Esophagus squamous epithelium (tissue), 5 donors: ENCODE measurements at places on chromosomes 2 and 18. TPM values are rescaled to one million over a fixed set of nuclear protein-coding genes. Genes with fewer than 3 reads are reported as not detected.

GRCh38 chr18:52612406-52612805, 272.4 kb downstream of the DCC start:
- no peak overlapping the region for H3K27ac ChIP-seq
- H3K4me1 ChIP-seq = no peaks in the 10 kb centered on the region
- DNase-seq = no peak
- no peak overlapping the region for H3K4me3 ChIP-seq
- no peaks in the 10 kb centered on the region for H3K27me3 ChIP-seq
- H3K36me3 ChIP-seq = no peaks in the 10 kb centered on the region

The YES1 gene
- total RNA-seq = 105 TPM

DNA sequence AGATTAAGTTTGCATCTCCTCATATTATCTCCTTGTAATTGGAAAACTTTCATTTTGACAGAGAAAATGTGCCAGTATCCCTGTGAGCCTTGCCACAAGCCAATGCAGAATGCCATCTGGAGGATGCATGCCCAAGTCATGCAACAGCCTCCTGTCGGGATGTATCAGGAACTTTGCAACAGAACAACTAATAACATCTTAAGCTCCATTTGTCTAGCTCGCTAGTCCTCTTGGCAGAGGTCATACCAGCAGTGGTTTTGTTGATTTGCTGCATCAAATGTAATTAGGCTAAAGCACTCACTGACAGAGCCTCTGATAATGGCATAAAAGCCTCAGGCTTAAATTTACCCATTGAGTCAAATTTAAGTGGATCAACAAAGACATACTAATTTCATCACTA, 125.8 kb downstream of the UBE2E3 start:
- no peak for DNase-seq
- H3K27ac ChIP-seq = no peak overlapping the region
- H3K4me1 ChIP-seq = peaks cover 7% of the 10 kb centered on the region

The CXCR1 gene
- total RNA-seq = 1.3 TPM

GRCh38 chr2:130759906-130760753, 4.8 kb downstream of the AMER3 start:
- peaks cover 13% of the 10 kb centered on the region for H3K4me1 ChIP-seq
- no peak overlapping the region for H3K27ac ChIP-seq
- H3K27me3 ChIP-seq = peaks cover 13% of the 10 kb centered on the region
- H3K4me3 ChIP-seq = no peak overlapping the region
- no peak for DNase-seq

- H3K4me3 ChIP-seq = no peak overlapping the region
- no peak for DNase-seq
- H3K27me3 ChIP-seq = no peaks in the 10 kb centered on the region
- H3K4me1 ChIP-seq = no peaks in the 10 kb centered on the region
- H3K27ac ChIP-seq = no peak overlapping the region
- no peaks in the 10 kb centered on the region for H3K36me3 ChIP-seq
Measured at GRCh38 chr2:231935207-231935524, 9.0 kb upstream of the NPPC start.

DNA sequence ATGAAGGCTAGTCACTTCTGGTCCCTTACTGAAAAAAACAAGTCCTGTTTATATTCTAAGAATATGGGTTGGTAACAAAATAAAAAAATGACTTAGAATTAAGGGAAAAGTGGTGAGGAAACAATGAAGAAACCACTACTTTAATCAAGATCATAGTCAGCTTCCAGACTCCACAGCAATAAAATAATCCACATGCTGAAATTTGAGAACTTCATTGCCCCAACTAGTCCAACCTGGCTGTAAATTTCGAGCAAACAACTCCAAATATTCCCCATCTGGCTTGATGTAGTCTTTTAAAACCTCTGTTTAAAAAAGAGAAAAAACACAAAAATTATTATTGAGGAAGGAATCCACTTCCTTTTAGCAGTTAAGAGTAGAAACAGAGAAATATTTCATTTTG, 32.5 kb downstream of the METTL4 start:
- no peaks in the 10 kb centered on the region for H3K4me1 ChIP-seq
- H3K4me3 ChIP-seq = no peak overlapping the region
- no peak for DNase-seq
- H3K27ac ChIP-seq = no peak overlapping the region
- H3K36me3 ChIP-seq = peaks cover 27% of the 10 kb centered on the region
- H3K27me3 ChIP-seq = no peaks in the 10 kb centered on the region

DNA sequence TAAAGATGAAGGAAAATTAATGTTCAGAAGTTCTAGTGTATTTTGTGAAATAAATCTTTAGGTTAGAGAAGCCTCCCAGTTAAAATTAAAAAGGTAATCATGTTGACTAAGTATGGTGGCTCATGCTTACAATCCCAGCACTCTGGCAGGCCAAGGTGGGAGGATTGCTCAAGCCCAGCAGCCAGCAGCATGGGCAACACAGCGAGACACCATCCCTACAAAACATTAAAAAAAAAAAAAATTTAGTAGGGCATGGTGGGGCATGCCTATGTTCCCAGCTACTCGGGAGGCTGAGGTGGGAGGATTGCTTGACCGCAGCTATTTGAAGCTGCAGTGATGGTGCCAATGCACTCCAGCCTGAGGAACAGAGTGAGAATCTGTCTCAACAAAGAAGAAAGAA, 17.9 kb downstream of the XPO1 start:
- no peaks in the 10 kb centered on the region for H3K4me1 ChIP-seq
- H3K27me3 ChIP-seq = no peaks in the 10 kb centered on the region
- DNase-seq = no peak
- H3K27ac ChIP-seq = no peak overlapping the region

The ALPP gene
- not detected for total RNA-seq

GRCh38 chr18:75364512-75365253, 62.8 kb downstream of the SMIM21 start:
- no peaks in the 10 kb centered on the region for H3K36me3 ChIP-seq
- H3K27ac ChIP-seq = no peak overlapping the region
- H3K27me3 ChIP-seq = no peaks in the 10 kb centered on the region
- H3K4me3 ChIP-seq = no peak overlapping the region
- H3K4me1 ChIP-seq = no peaks in the 10 kb centered on the region

- no peaks in the 10 kb centered on the region for H3K4me1 ChIP-seq
- no peak overlapping the region for H3K27ac ChIP-seq
- no peak overlapping the region for H3K4me3 ChIP-seq
Measured at GRCh38 chr18:3819961-3820360, 370.0 kb downstream of the TGIF1 start.

- no peak for DNase-seq
- H3K4me3 ChIP-seq = no peak overlapping the region
- H3K36me3 ChIP-seq = no peaks in the 10 kb centered on the region
- H3K27me3 ChIP-seq = no peaks in the 10 kb centered on the region
Measured at GRCh38 chr2:121925466-121925865, 170.0 kb downstream of the TSN start.

DNA sequence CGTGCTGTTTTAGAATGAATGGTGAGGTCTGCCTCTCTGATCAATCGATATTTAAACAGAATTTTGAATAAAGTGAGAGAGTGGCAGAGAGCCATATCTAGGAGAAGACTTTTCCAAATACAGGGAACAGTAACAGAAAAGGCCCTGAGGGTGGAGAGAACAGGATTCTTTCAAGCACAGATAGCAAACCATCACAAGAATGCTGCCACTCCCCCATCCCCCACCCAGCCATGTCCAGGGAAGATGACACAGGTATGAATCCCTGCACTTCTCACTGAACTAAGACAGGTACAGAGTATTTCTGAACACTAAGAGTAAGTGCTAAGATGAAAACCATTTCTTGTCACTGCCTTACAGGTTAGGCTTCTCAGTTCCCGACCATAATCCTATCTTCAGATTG, 23.6 kb downstream of the LRATD1 start:
- no peak overlapping the region for H3K4me3 ChIP-seq
- H3K4me1 ChIP-seq = no peaks in the 10 kb centered on the region
- H3K27me3 ChIP-seq = no peaks in the 10 kb centered on the region
- H3K27ac ChIP-seq = no peak overlapping the region

- H3K27me3 ChIP-seq = no peaks in the 10 kb centered on the region
- H3K4me1 ChIP-seq = no peaks in the 10 kb centered on the region
- DNase-seq = no peak
- H3K36me3 ChIP-seq = no peaks in the 10 kb centered on the region
Measured at GRCh38 chr2:160568856-160569255, 75.2 kb upstream of the RBMS1 start.

The IL36B gene
- total RNA-seq = 1.5 TPM

The AMER3 gene
- not detected for total RNA-seq

DNA sequence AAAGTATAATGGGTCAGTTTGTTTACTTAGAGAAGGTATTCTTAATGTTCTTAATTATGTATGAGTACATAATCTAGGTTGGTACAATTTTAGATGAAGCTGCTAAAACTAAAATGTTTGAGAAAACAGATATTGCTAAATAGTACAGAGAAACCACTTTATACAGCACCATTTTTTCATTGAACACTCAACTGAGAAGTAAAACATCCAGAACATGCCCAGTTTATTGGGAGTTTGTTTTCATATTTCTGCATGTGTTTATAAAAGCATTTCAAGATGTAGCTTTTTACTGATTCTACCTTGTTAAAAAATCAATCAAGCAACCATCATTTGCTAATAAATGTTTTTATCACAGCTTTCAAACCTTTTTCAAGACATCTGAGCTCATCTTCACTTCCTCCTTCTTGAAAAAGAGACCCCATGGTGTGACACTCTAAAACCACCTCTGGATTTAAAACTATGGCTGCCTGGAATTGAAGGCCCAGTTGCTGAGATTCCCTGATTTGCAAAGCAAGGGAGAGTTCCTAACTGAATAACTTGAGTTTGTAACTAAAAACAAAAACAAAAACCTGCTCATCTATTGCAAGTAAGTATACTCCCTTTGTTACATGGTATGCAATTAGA, 585.9 kb downstream of the ZEB2 start:
- H3K27me3 ChIP-seq = no peaks in the 10 kb centered on the region
- H3K36me3 ChIP-seq = no peaks in the 10 kb centered on the region
- peak overlapping the region; percentile 20 for H3K27ac ChIP-seq

DNA sequence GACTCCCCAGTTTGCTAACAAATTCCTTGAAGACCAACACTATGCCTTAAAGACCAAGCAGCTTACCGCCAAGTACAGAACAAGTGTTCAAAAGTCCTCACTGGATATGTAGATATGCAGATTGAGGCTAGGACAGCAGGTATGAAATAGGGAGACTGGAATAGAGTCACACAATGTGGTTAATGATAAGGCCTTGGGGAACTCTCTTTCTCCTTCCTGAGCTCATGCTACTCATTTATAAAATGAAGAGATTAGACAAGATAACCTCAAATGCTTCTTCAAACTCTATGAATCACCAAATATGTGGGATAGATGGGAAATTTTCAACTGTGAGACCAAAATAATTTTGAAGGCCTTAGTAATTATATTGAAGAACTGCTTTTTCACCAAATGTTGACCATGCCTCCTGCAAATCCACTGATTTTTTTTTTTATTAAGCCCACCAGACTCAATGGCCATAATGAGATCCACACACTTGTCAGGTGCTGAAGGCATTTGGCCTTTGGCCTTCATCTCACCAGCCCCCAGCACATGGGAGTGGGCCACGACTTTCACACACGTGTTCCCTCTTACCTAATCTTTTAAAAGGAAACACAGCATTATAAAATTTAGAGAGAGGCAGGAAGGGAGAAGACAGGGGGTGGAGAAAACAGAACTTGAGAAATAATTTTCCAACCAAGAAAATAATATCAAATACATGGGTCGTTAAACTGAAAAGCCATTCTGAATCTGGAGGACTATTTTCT, 181.5 kb downstream of the EN1 start:
- no peak overlapping the region for H3K4me3 ChIP-seq
- H3K27ac ChIP-seq = no peak overlapping the region
- no peaks in the 10 kb centered on the region for H3K27me3 ChIP-seq
- no peak for DNase-seq

The KCNJ3 gene
- total RNA-seq = not detected

DNA sequence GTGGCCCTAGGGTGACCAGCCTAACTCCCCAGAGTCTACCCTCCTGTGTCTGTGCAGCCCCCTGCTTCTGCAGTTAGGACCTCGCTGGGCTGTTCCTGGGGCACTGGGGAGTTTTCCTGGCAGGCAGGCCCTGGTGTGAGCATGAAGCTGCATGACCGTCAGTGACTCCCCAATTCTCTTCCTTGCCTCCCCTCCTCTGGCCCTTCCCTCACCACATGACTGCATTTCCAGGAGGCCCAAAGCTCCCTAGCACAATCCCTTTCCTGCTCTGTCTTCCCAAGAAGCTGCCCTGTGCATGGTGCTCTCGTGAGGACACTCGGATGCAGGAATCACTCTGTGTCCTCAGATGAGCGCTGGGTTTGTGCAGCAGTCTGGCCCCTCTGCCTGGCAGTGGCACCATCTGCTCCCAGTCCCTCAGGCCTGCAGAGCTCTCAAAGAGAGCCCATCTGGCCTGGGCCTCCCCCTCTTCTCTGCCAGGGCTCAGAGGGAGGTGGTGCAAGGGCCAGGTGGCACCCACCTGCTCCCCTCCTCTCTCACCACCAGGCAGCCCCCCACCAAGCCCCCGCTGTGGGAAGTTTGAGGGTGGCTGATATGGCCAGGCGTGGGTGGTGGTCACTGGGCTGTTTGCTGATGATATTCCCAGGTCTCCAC, 125.6 kb upstream of the HS6ST1 start:
- no peaks in the 10 kb centered on the region for H3K36me3 ChIP-seq
- no peaks in the 10 kb centered on the region for H3K27me3 ChIP-seq
- no peak overlapping the region for H3K27ac ChIP-seq
- H3K4me3 ChIP-seq = no peak overlapping the region
- DNase-seq = no peak

DNA sequence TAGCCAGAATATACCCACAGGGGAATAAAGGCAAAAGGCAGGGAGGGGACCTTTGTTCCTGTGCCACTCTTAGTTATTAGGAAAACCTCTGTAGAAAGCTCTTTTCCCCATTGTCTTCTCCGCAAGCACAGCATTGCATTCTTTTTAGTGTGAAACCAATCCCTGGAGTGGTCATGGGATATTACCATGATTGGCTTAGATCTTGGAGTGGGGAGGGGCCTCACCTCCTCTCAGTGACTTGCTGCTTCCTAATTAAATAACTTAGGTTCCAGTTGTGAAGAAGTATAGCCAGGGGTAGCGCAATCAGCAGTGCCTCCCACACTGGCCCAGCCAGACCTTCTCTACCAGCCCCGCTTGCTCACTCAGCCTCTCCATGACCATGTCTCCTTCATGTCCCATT, 49.9 kb upstream of the AFF3 start:
- no peaks in the 10 kb centered on the region for H3K36me3 ChIP-seq
- H3K27ac ChIP-seq = no peak overlapping the region
- H3K4me1 ChIP-seq = peaks cover 6% of the 10 kb centered on the region
- no peak for DNase-seq

GRCh38 chr18:33656889-33657448, 79.0 kb downstream of the ASXL3 start:
- no peak overlapping the region for H3K4me3 ChIP-seq
- no peak for DNase-seq
- no peaks in the 10 kb centered on the region for H3K36me3 ChIP-seq
- no peaks in the 10 kb centered on the region for H3K4me1 ChIP-seq
- H3K27me3 ChIP-seq = no peaks in the 10 kb centered on the region

GRCh38 chr18:77203071-77203470, 46.6 kb upstream of the GALR1 start:
- H3K4me3 ChIP-seq = no peak overlapping the region
- H3K27ac ChIP-seq = no peak overlapping the region
